Right forelimb (tissue), 1 donor: ENCODE measurements at places on chromosomes 12 and 14.

GRCh38 chr14:73252491-73253322 lies 15.4 kb downstream of the PAPLN start:
- DNase-seq: no peak

DNA sequence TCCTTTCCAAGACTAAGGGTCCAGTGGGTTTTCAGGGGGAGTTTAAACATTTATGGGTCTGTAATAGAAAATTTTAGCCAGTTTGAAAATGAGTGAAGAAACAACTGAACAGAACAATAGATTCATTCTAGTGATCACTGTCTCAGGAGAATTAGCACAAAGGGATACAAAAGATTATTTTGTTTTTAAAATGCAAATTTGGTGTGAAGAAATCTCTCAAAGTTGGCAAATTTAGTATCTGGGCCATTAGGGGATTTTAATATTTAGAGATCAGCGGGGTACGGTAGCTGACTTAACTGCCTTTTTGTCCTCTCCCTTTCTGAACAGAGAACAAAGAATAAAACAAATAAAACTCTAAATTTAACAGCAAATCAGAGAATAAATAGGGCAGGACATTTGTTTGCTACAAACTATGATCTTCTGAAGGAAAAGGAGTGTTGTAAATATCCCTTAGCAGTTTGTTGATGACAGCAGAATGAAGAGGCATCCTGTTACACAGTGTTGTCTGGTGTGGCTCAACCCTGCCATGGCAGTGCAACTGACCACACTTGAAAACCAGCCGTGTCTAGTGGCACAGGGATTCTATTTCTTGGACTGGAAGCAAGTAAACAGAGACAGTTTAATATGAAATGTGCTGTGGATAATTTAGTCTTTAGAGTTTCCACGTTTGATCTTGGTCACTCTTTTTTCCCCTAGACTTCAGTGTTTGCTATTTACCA lies 46.3 kb upstream of the LRTM2 start:
- DNase-seq: no peak

DNA sequence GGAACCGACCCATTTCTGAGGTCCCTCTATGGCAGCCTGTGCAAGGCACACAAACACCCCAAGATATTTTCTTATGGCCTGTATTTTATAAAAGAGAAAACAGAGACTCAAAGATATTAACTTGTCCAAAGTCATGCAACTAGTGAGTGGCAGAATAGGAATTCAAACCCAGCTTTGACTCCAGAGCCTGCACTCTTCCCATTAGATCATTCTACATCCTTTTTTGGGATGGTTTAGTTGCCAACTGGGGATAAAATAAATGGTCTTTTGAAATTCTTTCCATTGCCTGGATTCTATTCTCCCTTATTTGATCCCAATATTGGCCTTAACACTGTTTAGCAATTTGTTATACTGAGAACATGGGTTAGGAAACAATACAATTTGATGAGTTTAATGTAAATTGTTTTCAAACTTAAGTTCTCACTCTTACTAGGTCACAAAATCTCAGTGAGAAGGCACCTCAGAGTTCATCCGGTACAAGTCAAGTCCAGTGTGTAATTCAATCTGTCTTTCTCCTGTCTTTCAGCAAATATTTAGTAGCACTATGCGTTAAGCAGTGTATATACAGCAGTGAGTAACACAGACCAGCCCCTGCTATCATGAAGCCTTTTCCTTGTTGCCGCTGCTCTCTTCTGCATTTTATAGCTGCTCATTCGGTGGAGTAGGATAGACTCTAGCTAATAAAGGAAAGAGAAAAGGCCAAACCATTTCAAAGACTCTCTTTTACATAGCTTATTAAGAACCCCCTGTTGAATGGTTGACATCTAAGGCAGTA lies 162.1 kb upstream of the IFNG-AS1 start:
- no peak for DNase-seq

- peak; percentile 57 for DNase-seq
Measured at GRCh38 chr14:101781240-101782061, 19.9 kb downstream of the PPP2R5C start.

DNA sequence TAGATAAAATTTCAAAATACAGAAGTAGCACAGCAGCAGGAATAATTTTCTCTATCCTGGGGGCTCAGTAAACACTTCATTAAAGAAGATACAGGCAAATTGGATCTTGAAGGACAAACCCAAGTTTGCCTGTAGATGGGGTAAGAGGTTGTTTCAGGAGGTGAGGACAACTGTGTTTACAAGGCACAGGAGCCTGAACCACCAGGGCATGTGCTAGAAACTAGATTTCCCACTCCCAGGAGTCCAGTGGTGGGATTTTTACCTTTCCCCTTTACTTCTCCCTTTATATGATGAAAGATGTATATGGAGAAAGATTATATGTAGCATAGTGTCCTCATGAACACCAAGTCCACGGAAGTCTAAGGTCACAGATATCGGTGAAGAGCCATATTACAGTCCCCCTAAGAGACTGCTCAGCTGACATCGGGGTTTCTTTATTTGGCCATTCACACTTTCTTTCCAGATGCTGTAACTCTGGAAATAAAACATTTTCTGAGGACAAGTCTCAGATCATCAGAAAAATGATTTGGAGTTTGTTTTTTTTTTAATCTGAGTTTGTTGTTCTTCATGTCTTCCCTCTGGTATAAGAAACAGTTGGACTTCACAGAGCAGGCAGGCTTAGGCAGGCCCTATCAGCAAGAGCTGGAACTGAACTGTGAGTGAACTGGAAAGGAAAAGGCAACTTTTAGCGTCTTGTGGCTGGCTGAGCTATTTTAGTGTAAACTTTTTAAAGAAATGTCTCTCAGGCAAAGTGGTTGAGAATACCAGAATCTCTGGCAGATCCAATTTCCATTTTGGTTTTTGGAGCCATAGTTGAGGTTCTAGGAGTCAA lies 8.0 kb upstream of the EVL start:
- no peak for DNase-seq
